ENCODE measurements at places on chromosomes 5 and 9.

- DNase-seq, result no peak
These were observed 293.2 kb downstream of the CTNND2 start for GRCh38 chr5:11611011-11611410.

- DNase-seq, result peak; percentile 82
These were observed 305.8 kb downstream of the PDE4D start for GRCh38 chr5:59587489-59588337.

GRCh38 chr5:113202287-113202686 is 225.7 kb downstream of the DCP2 start:
- no peak for DNase-seq

- no peak for DNase-seq
These were observed 98.5 kb upstream of the IL7R start for GRCh38 chr5:35758151-35758724.

- DNase-seq, result no peak
These were observed 13.2 kb downstream of the ZCCHC9 start for GRCh38 chr5:81314581-81314980.

GRCh38 chr5:115849258-115849798 is 7.6 kb downstream of the AP3S1 start:
- DNase-seq, result no peak

- no peak for DNase-seq
These were observed 117.9 kb upstream of the KCNN2 start for GRCh38 chr5:114243972-114244317.

DNA sequence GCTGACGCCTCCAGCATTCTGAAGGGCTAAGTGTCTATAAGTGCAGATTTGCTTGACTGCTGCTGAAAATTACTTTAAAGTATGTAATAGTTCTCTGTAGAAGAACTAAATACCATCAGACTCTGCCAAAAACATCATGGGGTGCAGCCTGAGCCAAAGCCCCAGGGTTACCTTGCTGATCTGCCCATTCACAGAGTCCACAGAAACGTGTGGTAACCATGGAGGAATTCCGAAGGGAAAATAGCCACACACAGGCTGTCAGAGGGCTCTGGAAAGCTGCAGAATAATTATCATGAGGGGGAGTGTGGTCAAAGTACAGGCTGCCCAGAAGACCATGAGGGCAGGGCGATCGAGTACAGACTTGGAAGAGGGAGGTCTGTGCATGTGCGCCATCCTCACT is 36.4 kb downstream of the RETREG1 start:
- no peak for DNase-seq

DNA sequence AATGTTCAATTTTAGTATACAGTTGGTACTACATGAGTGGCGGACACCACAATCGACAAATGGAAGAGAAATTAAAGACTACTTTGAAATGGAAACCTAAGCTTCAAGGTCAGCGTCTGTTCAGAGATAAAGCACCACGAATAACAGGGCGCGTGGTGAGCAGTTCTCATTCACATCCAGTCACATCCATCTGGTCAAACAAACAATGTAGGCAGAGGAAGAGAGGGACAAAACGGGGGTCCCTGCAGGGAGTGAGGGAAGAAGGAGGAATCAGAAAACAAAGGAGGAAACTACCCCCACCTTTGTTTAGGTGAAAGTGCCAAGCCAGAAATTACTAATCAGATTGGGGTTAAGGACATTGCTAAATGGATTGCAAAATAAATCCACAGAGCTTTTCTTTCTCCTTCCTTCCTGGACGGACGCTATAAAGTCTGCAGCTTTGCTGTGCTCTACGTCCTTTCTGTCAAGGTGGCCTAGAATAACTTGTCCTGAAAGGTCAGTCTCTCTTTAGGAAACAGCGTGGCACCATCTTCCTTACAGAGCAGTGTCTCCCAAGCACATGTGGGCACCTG is 138.6 kb downstream of the ENTREP1 start:
- DNase-seq, result no peak

GRCh38 chr9:73565833-73566465 is 414.3 kb downstream of the ANXA1 start:
- peak; percentile 17 for DNase-seq

GRCh38 chr9:12956261-12956660 is 181.4 kb downstream of the LURAP1L start:
- DNase-seq, result no peak

DNA sequence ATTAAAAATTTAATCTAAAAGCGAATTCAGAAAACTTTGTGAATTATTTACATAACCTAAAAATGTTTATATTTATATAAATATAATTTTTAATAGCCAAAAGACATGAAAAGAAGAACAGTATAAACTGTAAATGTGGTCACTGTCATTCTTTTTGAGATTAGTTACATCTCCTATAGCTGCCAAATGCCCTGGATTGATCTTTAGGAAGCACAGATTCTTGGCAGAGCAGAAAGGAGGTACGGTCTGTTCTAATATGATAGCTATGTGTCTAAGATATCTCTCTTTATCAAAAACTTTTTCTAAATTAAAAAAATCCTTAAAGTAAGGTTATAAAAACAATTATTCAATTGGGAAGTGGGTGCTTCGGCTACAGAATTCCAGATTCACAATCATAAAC is 151.0 kb downstream of the LPAR1 start:
- DNase-seq, result no peak

DNA sequence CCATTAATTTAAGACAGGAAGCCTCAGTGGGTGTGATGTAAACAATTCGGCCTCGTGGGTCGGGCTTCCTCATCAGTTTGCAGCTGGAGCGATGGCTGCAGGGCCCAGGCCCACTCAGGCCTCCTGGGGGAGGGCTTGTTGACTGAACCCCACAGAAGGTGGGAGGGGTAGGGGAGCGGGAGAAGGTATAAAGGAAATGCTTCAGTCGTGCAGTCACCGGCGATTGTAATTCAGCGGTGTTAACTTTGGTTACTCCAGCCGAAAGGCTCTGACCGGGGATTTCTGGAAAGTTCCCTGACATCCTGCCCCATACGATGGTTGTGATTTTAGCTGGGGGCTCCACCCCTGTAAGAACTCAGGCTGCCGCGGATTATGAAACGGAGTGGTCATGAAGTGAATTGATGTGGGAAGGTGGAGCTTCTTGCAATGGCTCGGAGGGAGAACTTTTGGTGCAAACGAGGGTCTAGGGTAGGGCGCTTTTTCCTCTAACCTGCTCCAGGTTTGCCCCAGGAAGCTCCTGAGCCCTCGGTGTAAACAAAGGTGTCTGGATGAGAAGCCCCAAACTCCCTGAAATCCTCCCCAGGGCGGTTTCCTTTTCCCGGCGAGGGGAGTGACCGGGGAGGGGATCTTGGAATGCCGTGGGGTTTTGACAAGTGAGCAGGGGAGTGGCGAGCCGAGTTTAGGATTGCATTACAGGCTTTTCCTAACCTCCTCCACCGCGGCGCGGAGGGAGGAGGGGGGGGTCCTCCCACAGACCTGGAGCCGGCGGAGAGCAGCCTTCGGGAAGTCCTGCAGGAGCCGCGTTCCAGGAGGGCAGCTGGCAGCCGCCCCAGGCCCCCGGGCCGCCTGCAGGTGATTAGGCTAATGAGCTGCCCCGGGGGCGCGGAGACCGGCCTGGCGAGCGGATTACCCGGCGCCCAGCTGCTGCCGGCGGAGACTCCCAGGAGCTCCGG is 215.5 kb downstream of the PDZD2 start:
- peak; percentile 49 for DNase-seq

GRCh38 chr9:21477466-21477865 is 4.6 kb downstream of the IFNE start:
- no peak for DNase-seq

GRCh38 chr5:122121479-122122465 is 7.6 kb upstream of the ZNF474 start:
- DNase-seq, result no peak

DNA sequence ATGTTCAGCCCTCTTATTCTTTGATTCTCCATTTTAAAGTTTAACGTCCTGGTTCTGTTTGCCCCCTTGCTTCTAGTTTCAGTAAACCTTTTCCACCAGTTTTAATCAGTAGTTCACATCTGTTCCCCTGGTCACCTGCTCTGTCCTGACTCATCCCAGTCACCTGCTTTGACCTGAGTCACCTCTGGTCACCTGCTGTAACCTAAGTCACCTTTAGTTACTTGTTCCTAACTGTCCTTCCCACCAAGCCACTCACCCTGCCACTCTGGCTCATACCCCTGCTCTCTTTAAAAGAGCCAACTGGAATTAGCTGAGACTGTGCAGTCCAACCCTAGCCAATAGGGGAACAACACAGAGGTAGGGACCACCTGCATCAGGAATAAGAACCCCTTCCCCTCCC is 43.0 kb downstream of the SEMA6A start:
- no peak for DNase-seq

DNA sequence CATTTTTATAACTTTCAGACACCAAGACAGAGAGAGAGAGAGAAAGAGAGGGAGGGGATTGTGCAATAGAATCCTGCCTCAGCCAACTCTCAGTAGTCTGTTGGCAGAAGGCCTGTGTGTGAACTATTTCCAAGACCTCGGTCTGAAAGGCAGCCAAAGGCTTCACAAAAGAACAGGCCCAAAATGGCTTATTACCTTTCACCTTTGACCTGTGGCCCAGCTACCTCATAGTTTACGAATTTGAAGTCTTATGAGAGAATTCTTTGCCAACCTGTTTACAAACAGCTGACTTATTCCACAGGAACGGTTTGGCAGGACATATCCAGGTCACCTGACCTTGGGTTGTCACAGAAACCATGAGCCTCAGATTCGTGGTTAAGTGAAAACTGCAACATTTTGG is 48.6 kb downstream of the NR2F1-AS1 start:
- no peak for DNase-seq

DNA sequence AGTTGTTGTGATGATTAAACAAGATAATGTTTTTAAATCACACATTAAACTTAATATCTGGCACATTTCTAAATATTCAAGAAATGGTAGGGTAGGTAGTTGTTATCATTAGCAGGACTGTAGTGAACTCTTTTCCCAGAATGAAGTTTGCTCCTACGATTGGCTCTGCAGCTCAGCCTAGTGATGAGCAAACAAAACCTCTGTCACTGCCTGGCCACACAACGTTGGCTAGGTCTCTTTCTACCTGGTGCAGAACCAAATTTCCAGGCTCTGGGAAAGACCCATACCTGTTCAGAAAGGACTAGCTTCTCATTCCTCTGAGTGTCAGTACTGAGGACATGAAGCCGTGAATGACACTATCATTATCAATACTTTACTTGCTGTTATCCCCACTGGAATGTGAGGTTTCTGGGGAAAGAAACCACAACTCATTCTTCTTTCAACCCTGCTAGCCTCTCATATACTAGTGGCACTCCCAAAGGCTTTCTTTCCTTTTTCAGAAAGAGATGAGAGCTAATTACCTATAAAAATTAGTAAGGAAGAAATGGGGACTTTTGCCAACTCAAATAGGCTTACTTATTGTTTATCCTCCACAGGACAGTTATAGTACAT is 219.3 kb upstream of the TRIM32 start:
- no peak for DNase-seq

DNA sequence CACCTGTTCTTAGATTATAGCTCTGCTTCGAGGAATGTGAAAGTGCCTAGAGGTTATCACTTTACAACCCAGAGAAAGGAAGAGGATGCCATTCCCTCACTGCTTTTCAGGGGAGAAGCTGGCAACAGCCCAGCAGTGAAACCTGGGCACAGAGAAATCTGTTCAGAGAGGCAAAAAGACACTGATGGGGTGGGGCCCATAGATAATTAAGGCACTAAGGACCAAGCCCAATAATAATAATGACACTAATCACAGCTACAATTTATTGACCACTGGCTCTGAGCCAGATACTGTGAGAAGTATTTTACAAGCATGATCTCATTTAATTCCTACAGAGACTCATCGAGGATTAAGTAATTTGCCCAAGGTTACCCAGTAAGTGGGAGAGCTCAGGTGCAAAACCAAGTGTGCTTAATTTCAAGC is 168.3 kb downstream of the PIK3R1 start:
- no peak for DNase-seq

GRCh38 chr5:178545941-178546674 is 44.1 kb downstream of the COL23A1 start:
- no peak for DNase-seq

GRCh38 chr9:79145442-79145841 is 426.3 kb upstream of the TLE4 start:
- no peak for DNase-seq

- no peak for DNase-seq
These were observed 408.0 kb upstream of the SLC30A5 start for GRCh38 chr5:68685863-68686262.

DNA sequence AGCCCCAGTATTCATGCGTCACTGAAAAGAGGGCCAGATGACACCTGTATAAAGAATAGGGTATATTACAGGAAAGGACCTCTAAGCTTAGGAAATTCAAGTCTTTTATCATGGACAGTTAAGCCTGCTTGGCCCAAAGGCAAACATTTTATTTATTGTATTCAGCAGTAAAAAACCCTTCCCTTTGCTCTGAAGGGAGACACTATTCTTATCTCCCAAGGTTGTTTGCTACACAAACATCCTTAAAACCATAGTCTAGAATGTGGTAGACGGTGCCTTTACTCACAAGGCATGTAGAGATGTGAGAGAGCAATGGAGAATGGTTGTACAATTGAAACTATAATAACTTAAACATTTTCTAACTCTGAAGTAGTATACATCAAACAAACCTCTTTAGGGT is 33.9 kb downstream of the FTMT start:
- no peak for DNase-seq

GRCh38 chr9:123359546-123359945 is 3.5 kb downstream of the CRB2 start:
- no peak for DNase-seq

DNA sequence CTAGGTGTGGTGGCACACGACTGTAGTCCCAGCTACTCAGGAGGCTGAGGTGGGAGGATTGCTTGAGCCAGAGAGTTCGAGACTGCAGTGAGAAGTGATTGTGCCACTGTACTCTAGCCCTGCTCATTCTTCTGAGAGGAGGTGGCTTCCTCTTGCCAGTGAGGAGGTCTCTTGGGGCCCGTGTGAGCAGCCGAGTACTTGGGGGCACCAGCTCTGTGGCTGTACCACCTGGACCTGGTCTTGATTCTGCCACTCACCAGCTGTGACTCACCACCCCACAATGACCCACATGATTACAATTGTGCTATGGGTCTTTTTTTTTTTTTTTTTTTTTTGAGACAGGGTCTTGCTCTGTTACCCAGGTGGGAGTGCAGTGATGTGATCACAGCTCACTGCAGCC is 18.0 kb upstream of the CRB2 start:
- no peak for DNase-seq

DNA sequence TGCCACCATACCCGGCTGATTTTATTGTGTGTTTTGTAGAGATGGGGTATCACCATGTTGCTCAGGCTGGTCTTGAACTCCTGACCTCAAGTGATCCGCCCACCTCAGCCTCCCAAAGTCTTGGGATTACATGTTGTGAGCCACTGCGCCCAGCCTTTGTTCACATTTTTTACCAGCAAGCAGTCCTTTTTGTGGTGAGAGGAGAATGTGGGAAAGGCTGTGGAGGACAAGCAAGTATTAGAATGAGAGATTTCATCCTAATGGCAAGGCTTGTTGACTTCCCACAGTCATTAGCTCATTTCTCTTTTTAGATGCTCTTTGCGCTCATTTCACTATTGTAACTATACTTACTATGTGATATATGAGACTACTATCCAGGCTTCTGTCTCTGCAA is 6.1 kb downstream of the IL31RA start:
- DNase-seq, result no peak

- DNase-seq, result no peak
These were observed 24.6 kb upstream of the ANKH start for GRCh38 chr5:14896131-14896530.
